ENCODE measurements at places on chromosomes 11 and 22.

GRCh38 chr11:107043242-107044006, 25.1 kb upstream of the GUCY1A2 start:
- DNase-seq: peak; percentile 95

DNA sequence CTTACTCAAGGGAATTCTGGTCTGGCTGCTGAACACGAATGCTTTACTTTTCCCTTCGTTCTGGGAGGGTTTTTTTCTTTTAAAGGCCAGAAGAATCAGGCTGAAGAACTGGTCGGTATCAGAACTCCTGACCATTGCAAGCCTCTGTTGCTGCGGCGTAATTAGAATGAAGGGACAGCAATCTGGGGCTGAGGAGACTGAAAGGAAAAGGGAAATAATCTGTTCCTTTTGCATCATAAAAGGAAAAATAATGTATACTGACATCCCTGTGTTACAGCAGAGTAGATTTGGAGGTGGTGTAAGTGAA, 670 bp downstream of the SC5D start:
- DNase-seq: no peak

GRCh38 chr11:8870411-8871170, 40.4 kb upstream of the AKIP1 start:
- DNase-seq: peak; percentile 69

DNA sequence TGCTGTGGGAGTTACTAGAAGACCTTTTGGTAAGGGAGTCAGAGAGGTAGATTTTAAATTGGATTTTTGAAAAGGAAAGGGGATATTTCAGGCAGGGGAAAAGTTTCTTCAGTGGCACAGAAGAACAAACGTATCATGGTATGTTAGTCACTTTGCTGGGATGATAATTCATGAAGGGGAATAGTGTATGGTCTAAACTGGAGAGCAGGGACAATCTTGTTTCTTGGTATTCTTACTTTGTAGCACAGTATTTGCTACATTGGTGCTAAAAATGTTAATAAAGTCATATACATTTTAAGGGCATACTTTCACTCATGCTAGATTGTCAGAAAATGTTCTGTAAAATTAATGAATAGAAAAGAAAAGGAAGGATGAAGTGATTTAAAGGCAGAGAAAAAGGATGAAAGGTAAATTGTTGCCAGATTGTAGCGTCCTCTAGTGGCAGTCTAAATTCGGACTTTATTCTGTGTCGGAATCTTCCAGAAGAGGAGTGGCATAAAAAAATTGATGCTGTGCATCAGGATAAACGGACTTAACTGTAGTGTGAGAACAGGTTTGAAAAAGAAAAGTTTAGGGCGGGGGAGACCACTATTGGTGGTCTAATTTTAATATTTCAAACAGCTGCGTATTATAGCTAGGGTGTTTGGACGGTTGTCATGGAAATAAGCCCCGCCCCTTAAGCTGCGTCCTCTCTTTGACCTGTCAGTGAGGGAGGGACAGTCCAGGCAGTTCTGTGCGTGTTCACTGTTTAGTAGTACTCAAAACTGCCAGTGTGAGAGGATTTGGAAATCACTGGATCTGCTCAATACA, at the start of gene BCO2:
TSS of gene BCO2 (plus strand) at position 724 of the 810 bp plus-strand sequence. CDS start 90 bp downstream, outside the sequence.
- DNase-seq: peak; percentile 82

- DNase-seq: peak; percentile 89
Measured at GRCh38 chr11:27213232-27213660, 149.8 kb downstream of the CCDC34 start.

GRCh38 chr22:50089231-50089630, 575 bp upstream of the MOV10L1 start:
- DNase-seq: no peak

DNA sequence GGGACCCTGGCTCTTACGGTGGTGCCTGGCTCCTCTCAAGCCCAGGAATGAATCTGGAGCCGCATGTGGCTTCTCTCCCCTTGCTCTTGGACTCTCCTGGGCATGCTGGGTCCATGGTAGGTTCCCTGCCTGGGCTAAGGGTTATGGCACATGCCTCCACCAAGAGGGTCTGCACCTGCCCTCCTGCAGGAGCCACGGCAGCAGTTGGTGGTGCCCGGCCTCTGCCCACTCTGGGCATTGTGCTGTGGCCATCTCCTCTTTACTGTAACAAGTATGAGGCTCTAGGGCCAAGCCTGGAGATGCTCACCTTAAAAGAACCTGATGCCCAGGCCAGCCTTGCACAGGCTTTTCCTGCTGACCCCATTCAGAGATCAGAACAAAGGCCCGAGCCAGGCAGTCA, 104.0 kb upstream of the PITPNB start:
- no peak for DNase-seq

DNA sequence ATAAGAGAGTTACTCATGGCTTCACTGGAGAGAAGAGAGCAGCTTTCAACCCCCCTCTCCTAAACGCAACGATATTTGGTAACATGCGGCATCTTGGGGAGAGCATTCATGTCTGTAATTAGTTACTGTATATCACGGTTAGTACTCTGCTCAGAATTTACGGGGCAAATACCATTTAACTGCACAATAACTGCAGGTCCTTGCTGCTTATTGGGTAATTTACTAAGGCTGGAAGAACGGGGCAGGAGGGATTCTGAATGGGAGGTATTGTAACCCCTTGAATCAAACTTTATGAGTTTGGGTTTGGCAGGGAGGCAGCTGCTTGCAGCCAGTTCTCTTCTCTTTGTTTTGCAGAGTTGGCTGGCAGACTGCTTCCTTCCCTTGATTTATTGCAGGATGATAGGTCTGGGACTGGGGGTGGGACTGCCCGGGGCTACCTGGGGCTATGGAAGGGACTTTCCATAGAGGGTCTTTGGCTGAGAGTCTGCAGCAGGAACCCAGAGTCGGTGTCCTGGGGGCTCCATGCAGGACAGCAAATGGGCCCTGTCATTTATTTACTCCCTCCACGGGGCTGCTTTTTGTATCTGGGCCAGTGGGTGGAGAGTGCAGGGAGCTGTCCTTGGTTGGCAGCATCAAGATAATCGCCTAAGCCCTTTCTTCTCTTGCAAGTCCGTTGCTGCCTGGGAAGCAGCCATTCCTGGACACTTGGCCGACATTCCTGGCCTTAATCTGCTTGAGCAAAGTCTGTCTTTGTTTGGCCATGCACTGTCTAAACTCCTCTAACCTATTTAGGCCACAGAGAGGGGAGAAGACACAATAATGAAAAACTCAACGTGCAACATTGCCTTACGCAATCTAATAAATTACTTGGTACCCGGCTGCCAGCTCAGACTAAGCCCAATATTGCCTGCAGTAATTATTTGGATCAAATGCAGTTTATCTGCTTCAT, 188.9 kb downstream of the ST3GAL4 start:
- peak; percentile 20 for DNase-seq

DNA sequence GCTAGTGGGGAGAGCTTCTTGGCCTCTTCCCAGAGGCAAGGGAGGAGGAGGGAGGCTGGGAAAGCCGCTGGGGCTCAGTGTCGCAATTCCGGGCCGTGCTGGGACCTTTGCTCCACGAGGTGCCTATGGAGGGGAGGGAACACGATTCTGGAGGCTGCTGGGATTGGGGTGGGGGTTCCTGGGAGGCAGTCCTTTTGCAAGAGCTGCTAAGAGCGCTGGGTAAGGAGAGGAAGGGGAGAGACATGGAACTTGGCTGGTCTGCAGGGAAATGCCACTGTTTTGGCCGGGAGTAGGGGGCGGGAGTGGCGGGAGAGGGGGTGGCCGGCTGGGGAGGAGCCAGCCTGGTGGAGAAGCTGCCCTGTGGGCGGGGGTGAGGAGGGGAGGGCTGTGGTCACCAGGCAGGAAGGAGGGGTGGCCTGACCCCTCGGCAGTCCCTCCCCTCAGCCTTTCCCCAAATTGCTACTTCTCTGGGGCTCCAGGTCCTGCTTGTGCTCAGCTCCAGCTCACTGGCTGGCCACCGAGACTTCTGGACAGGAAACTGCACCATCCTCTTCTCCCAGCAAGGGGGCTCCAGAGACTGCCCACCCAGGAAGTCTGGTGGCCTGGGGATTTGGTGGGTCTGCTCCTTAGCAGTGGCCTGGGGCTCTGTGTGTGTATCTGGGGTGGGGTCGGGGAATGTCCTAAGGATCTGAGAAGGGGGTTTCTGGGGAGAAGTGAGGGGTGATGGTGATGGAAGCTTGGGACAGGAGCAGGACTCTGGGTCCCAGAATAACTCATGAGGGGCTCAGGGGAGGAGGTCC, at the start of gene NR1H3:
TSS of gene NR1H3 (plus strand) at position 480 of the 800 bp plus-strand sequence. CDS start 1,221 bp downstream, outside the sequence.
- DNase-seq: peak; percentile 72

- DNase-seq: no peak
Measured at GRCh38 chr22:33014621-33015020, 43.6 kb downstream of the SYN3 start.

- no peak for DNase-seq
Measured at GRCh38 chr22:30875481-30876215, 92.9 kb downstream of the MORC2 start.

- DNase-seq: peak; percentile 44
Measured at GRCh38 chr22:36470994-36471331, 10.5 kb downstream of the TXN2 start.

DNA sequence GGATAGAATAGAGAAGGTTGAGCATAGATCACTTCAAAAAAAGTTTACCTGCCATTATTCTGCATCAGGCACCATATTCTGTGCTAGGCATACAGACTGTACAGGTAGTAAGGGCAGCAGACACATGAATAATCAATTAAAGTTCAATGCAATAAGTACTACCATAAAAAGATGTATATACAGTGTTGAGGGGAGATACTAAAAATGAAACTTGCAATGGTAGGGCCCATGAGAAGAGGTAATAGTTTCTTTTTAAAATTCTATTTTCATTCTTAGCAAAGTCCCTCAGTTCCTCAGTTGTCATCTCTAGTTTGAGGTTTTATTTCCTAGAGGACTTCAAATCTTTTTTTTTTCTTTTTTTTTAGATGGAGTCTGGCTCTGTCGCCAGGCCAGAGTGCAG, 819.9 kb downstream of the FAM181B start:
- DNase-seq: no peak

GRCh38 chr11:132078264-132079076, 708.1 kb downstream of the NTM start:
- DNase-seq: no peak

GRCh38 chr22:29207562-29208501, 2.1 kb downstream of the EMID1 start:
- no peak for DNase-seq

- DNase-seq: no peak
Measured at GRCh38 chr11:8937159-8937558, 4.4 kb upstream of the C11orf16 start.

DNA sequence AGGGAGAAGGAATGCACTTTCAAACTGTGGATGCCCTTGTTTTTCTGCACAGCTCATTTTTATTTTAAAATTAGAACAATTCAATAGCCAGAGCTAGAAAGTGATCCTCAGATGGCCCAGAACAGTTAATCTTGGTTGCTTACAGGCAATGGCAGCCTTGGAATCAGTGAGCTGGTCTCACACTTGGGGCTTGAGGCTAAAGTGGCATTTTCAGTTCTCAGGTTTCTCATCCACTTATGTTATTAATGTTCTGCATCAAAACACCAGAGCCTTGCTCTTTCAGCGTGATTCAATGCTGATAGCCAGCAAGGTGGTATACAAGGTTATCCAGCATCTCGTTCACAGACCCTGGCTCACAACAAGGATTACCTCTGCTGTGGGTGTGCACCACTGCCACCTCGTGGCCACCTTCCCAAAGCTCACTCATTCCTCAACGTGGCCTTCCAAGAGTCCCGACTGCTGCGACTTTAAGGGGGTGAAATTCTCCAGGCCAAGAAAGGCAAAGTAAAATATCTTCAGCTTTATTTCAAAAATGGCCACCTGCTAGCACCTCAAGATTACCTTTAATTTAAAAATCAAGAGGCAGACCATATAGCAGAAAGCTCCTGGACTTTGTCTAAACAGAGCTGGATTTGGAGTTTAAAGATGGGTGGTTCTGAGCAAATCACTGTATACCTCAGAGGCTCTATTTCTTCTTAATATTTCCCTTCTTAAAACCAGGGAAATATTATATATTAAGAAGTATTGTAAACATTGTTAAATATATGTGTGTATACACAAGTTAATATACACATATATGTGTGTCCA, 34.2 kb upstream of the FSHB start:
- DNase-seq: peak; percentile 36

DNA sequence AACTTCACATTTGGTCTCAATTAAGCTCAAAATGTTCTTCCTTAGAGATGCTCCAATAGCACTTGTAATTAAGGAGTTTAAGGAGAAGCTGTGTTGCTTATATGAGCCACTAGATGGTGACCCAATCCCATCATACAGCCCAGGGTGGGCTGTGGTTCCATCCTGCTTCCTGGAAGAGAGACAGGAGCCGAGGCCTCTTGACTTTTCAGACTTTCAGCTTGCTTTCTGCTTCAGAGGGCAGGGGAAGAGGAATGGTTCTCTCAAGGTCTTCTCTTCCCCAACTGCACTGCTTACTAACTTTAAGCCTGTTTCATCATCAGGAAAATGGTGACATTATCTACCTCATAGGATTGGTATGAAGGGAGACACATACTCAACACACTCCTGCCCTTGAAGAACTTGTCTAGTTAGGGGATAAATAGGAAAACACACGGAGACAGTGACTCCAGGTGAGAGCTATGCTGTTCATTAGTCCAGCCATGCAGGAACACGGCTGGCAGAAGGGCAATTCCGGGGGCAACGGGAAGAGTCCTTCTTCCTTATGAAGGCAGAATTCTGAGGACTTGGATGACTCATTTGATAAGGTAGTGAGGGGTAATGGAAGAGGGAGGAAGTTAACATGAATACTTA, 20.1 kb downstream of the TMEM218 start:
- peak; percentile 69 for DNase-seq

GRCh38 chr11:13055200-13055599, 46.1 kb downstream of the RASSF10 start:
- no peak for DNase-seq

- no peak for DNase-seq
Measured at GRCh38 chr11:92048415-92048814, 176.2 kb upstream of the FAT3 start.

DNA sequence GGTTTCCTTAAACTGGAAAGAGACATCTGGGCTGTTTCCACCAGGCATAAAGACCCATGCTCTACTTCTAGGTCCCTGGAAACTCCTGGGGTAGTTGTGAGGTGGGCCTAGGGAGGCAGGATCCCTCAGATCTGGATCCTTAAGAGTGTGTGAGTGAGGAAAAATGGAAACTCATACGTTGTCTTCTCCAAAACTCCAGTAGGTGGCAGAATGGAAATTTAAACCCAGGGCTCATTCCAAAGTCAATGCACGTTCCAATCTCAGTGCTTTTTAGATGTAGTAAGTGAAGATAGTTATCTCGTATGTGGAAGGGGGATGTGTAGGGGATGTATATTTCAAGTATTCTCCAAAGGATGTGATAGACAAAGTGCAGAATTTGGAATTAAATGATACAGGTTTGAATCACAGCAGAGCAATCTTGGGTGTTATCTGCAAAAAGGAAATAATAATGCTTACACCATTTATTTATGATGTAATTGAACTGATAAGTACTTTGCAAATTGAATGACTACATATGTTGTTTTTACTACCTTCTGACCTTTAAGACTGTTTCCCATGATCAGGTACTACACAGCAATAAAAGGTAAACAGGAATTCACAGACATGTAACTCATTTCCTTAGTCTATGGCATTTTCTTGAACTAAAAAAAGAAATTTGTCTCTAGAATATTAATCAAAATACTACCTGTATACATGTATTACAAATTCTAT, 13.1 kb upstream of the MMP1 start:
- peak; percentile 70 for DNase-seq

Data from ELR (cell line).